BJ (cell line): ENCODE measurements at places on chromosomes 1 and 21. TPM values are rescaled to one million over a fixed set of nuclear protein-coding genes. Genes with fewer than 3 reads are reported as not detected.

- no peak for DNase-seq
Measured at GRCh38 chr21:43805275-43805800, 16.0 kb downstream of the RRP1 start.

DNA sequence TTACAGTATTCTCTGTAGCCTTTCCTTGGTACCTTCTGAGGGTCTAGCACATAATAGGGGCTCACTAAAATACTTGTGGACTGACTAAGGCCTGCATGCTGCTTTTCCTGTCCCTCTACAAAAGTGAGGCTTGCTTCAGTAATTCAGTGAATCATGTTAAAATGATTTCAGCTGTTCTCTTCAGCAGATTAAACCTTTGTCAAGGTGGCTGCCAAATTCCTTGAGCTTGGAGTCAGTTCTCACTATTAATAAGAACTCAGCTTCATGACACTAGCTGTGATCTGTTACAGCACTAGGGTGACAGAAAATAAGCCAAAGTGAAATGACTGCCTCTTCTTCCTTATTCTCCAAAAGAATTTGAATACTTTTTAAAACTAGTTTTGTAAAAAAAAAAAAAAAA lies 128.8 kb downstream of the KCNN3 start:
- no peak for DNase-seq

DNA sequence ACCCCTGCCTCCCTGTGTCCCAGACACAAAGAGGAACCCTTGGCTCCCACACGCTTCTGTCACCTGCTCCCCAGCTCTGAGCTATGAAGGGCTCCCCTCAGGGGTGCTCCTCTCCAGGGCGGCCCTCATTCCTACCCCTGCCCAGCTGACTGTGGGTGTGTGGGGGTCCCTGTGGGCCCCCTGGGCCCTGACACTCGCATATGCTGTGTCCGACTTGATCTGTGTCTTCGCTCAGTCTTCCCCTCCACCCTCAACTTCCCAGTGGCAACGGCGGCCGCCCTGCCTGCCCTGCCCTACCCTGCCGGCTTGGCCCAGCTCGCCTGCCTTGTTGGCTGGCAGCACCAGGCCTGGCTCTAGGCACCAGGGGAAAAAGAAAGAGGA lies 1.2 kb downstream of the KCNQ4 start:
- no peak for DNase-seq

DNA sequence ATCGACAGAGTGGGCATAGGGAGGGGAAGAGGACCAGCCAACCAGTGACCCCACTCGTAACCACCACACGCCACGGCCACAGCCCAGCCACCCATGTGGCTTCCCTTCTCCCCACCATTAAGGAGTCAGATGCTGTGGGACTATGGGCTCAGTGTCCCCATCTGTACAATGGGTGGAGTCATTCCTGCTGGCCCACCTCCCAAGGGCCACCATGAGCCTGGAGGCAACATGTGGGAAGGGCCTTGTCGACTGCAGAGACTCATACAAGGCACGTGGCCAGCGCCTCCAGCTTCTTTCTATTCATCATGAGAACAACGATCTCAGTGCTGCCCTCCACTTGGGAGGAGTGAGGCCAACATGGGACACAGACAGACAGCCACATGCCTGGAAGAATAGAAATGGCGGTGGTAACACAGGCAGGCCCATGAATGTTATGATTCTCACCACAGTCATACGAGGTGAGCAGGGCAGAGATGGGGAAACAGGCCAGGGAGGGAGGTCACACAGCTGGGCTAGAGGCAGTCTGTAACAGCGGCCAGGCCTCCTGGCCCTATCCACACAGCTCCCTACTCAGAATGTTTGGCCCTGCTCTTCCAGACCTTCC lies 16.1 kb downstream of the LRP8 start:
- DNase-seq = no peak

The CLCA4 gene
- not detected in 2 replicates for polyA plus RNA-seq

The RIPK4 gene
- polyA plus RNA-seq = 0.13 and 0.37 TPM in 2 replicates

The NGF gene
- 42.4 and 49.6 TPM in 2 replicates for polyA plus RNA-seq

The LCE1D gene
- polyA plus RNA-seq = not detected in 2 replicates
